M059J (cell line): ENCODE measurements at places on chromosomes 11 and 22. TPM values are rescaled to one million over a fixed set of nuclear protein-coding genes. Genes with fewer than 3 reads are reported as not detected.
A peak's percentile ranks its signal among the peaks of the same experiment; 100 is the strongest.

MYBPC3 gene
- total RNA-seq, result not detected in 2 replicates

TECTA gene
- 0.17 and 0.32 TPM in 2 replicates for total RNA-seq

- DNase-seq, result no peak
Observed at GRCh38 chr11:26014456-26015115, 317.3 kb upstream of the ANO3 start.

DNA sequence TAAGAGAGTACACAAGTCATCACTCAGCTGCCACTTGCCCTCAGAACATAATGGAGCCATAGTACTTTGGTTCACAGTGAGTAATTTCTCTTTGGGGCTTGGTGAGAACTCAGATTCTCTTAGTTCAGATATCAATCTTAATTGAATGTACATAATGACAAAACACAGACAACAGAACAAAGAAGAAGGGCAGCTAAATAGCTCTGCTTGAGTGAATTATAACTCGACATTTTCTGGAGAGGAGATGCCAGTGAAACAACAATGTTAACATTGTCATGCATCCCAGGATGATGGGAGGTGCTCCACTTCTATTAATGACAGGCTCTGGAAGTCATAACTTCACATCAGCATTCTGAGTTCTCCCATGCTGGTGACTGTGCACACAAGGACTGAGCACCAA lies 508.1 kb downstream of the TMEM135 start:
- DNase-seq, result no peak

- DNase-seq, result no peak
Observed at GRCh38 chr11:69466039-69466438, 15.4 kb upstream of the LINC01488 start.

- DNase-seq, result no peak
Observed at GRCh38 chr22:45953178-45953577, 23.8 kb downstream of the WNT7B start.

GRCh38 chr22:27961680-27962079 lies 42.6 kb upstream of the PITPNB start:
- DNase-seq, result no peak

DDTL gene
- 3.7 and 4.1 TPM in 2 replicates for total RNA-seq

DNA sequence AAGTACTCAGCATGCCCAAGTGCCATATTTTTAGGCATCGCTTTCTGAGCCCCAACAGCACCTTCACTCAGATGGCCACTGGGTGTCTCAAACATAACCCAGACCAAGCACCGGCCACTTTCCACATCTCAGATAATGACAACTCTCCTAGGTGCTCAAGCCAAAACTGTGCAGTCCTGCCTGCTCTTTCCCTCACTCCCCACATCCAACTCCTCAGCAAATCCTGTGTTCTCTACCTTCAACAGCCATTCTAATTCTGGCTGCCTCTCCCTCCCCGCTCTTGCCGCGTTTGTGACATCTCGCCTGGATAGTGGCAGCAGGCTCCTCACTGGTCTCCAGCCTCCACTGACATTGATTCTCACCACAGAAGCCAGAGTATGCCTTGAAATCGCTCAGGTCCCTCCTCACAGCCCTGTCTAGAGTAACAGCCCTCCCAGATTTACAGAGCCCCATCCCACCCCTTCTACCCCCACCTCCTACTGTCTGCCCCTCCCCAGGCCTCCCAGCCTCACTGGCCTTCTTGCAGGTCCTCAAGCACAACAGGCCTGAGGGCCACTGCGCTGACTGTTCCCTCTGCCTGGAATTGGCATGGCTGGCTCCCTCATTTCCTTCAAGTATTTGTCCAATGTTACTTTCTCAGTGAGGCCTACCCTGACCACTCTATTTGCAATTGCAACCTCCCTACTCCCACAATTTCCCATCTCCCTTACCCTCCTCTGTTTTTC lies 1.3 kb upstream of the PHETA2 start:
- no peak for DNase-seq

MS4A4E gene
- not detected in 2 replicates for total RNA-seq

GRCh38 chr11:120929664-120930154 lies 94.2 kb upstream of the TBCEL start:
- peak; percentile 47 for DNase-seq

MEI1 gene
- 0.30 TPM in 1 of 2 replicates, not detected in the other for total RNA-seq

C11orf87 gene
- total RNA-seq, result 0.02 and 0.34 TPM in 2 replicates

GRCh38 chr11:36500315-36500721 lies 9.8 kb downstream of the TRAF6 start:
- peak; percentile 96 for DNase-seq

SERPING1 gene
- 13.0 and 17.0 TPM in 2 replicates for total RNA-seq

DNA sequence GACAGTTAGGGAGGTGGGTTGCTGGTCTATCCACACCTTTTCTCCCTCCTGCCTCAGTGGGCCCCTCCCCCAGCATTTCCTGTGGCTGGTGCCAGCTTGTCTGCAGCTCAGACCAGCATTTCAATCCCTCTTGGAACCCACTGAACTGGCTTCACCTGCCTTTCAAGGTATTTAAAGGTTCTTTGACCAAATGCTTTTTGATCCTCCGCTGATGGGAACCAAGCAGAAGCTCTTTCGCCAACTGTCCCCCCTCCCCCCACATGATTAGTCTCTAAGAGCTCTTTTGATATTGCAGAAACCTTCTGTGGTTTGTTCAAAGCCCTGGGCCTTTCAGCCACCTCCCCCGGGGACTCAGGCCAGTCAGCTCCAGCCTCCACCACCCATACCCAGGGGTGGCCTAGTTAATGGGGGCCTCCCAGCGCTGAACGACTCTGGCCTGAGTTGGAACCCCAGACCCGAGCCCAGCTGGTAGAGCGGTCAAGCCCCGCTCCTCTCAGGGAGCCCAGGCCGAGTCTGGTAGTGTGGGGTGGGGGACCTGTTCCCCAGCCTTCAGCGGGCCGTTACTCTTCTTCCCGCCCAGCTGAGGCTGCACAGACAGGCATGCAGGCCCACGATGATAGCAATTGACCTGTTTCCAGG lies 6.0 kb upstream of the SYT7 start:
- no peak for DNase-seq

DNA sequence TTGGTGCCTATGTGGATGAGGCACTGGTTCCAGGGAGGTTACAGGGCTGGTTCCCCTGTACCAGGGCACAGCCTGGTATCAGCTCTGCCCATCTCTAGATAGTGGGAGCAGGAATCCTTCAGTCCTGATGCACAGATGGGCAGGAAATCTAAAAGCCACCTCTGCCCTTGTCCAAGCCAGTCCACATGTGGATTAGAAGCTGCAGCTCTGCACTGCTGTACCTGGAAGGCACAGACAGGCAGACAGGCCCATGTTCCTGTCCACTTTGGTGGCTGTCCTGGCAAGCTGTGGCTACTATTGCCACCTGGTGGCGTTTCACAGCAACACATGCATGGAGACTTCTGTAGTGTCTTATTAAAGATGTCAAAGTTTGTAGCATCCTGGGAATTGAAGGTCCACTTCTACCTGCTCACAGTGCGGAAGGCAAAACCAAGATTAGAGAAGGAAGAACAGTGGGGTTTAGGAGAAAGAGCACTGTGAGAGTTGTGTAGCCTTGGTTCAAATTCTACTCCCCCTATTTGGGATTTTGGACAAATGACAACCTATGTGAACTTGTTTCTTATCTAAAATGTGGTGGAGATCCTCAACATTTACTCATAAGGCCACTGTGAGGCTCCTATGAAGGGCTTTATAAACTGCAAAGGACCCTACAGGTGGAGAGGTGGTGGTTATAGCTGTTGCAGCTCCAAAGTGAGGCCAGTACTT lies 30.1 kb downstream of the NAV2 start:
- peak; percentile 78 for DNase-seq

DNA sequence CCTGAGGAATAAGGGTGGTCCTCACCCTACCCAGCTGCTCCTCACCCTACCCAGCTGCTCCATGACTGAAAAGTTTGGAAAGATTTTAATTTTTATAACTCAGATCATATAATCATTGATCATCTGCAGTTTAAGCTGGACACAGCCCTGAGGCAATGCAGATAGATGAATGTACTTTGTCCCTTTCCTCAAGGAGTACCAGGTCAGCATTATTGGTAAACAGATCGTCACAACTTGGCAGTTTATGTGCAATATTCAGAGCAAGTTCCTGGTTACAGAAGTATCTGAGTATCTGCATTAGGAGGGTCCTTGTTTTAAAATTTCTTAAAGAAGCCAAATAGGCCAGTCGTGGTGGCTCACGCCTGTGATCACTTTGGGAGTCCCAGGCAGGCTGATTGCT lies 3.6 kb downstream of the TNRC6B start:
- DNase-seq, result no peak
